Caco-2 (cell line): ENCODE measurements at places on chromosomes 6 and 20. TPM values are rescaled to one million over a fixed set of nuclear protein-coding genes. Genes with fewer than 3 reads are reported as not detected.

DNA sequence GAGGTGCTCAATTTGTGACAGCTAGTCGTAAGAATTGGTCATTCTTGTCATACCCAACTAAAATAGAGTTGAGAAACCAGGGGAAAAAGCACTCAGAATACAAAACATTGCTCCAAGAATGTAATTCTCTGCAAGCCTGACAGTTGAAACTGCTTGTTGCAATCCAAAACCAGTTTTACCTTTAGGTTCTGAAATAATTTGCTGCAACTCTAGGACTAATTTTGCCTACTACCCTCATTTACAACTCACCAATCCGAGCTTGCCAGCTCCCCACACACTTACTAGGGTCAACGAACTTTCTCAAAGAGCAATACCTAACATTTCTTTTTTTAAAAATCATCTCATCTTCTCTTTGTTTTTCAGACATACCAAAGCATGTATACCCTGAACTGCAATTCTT is 29.7 kb downstream of the LIN28B start:
- no peak for DNase-seq

SPTLC3 gene
- 31.5 and 34.7 TPM in 2 replicates for total RNA-seq

PDYN gene
- total RNA-seq = not detected in 2 replicates

POM121L2 gene
- not detected in 2 replicates for total RNA-seq

C2 gene
- 4.8 and 4.9 TPM in 2 replicates for total RNA-seq

DNA sequence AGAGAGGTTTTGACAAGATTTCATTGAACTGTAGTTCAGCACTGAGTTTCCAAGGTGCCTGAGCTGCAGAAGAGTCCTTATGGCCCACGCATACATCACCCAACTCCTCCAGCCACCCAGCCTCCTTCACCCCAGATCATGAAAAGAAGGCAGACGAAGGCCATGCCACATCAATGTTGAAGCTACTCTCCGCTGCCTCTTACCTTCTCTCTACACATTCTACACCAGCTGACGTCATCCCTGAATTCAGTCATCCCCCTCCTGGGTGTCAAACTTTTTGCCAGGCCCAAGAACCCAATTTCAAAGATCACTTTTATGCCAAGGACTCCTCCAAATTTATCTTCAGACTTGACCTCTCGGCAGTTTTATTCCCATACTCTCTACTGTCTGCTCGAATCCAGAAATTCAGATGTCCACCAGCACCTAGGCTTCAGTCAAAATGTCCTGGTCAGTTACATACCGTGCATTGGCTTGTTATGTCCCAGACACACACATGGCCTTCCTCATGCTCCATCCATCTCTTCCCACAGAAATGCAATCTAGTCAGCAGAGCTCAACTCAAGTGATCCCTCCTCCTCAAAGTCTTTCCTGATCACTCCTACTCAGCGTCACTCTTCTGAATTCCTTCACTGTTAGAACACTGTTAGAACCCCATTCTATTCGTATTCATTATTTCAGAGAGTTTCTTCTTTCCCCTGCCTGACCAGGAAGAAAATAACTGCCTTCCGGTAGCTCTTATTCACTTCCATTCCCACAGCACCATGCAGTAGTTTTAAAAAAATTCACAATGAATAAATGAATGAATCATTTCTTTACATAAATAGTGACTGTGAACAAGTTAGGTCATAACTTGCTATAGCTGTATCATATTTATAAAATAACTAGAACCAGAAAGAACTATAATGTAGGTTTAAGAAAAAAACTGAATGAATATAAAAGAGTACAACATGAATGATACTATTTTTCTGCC is 11.5 kb downstream of the ATXN1 start:
- DNase-seq = no peak

- DNase-seq = no peak
These were observed 128.9 kb upstream of the BEND3 start for GRCh38 chr6:107244082-107244741.

ZNF334 gene
- total RNA-seq = not detected in 2 replicates

GRCh38 chr20:50745634-50746137 is 14.3 kb downstream of the PARD6B start:
- no peak for DNase-seq

- DNase-seq = no peak
These were observed 140.3 kb downstream of the SMOC2 start for GRCh38 chr6:168581236-168581635.

RIPPLY2 gene
- not detected in 2 replicates for total RNA-seq

MAN1A1 gene
- 28.7 and 28.9 TPM in 2 replicates for total RNA-seq

PBOV1 gene
- not detected in 2 replicates for total RNA-seq

- no peak for DNase-seq
These were observed 106.8 kb downstream of the GJA10 start for GRCh38 chr6:90000864-90001731.

DNA sequence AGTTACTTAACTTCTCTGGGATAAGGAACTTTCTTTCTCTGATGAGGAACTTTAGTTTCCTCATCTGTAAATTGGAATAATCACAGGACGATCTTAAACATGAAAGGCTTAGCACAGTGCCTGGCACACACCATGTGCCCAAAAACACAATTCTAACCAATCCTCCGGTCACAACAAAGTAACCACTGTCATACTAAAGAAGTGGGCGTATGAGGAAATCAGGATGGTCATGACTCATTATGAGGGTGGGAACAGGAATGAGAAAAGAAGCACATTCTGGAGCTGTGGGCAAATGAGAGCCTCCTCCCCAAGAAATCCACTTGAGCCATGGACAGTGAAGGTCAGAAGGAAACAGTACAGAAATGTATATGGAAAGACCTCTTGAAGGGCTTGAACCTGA is 82.9 kb downstream of the LRFN2 start:
- no peak for DNase-seq

GRCh38 chr6:34657037-34657306 is 39.6 kb downstream of the ILRUN start:
- no peak for DNase-seq

ADAM33 gene
- 0.12 and 0.23 TPM in 2 replicates for total RNA-seq

- no peak for DNase-seq
These were observed 12.1 kb downstream of the TRAPPC3L start for GRCh38 chr6:116533233-116533957.

DNA sequence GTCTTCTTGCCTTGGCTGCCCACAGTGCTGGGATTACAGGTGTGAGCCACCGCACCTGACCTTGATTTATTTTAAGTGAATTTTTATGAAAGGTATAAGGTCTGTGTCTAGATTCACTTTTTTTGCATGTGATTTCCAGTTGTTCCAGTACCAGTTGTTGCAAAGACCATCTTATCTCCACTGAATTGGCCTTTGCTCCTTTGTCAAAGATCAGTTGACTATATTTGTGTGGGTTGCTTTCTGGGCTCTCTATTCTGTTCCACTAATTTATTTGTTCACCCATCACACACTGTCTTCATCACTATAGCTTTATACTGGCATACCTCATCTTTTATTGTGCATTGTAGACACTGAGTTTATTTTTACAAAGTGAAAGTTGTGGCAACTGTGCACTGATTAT is 56.3 kb downstream of the ANKS1A start:
- no peak for DNase-seq

DNA sequence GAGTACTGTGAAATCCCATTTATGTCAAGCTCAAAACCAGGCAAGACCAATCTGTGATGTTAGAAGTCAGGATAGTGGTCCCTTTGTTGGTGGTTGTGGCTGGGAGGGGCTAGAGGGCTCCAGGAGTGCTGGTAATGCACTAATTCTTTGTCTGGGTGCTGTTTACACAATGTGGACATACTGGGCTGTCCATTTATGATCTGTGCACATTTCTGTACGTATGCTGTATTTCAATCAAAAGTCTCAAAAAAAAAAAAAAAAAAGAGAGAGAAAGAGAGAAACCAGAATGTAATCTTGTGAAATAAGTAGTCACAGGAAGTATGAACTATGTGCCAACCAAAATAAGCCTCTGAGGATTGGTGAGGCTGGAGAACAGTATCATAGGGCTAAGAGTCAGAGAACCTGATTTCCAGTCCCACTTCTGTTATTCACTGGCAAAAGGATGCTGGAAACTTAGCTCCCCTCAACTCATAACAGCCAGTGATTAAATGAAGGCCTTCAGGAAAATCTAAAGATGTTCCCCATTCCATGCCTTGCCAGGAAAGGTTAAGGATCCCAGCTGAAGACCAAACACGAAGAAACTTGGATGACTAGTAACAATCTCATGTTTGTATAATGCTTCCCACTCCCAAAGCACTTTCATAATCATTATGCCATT is 19.6 kb upstream of the TRAM2 start:
- DNase-seq = no peak

RRAGD gene
- 5.9 and 8.0 TPM in 2 replicates for total RNA-seq

GRCh38 chr6:161829291-161829729 is 555.4 kb upstream of the AGPAT4 start:
- DNase-seq = no peak

FOXC1 gene
- total RNA-seq = 6.8 and 7.1 TPM in 2 replicates

DNA sequence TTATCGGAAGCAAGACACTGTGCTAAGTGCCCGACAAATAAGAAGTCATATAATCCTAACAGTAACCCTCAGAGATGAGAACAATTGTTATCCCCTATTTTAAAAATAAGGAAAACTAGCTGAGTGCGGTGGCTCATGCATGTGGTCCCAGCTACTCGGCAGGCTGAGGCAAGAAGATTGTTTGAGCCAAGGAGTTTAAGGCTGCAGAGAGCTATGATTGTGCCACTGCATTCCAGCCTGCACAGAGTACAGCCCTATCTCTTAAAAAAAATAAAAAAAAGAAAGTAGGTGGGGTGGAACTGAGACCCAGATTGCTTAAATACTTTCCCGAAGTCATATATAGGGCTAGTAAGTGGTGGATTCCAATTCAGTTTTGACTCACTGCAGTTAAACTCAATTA is 84.7 kb downstream of the UST start:
- DNase-seq = no peak

GRCh38 chr6:52664991-52665686 is 5.8 kb upstream of the TMEM14A start:
- DNase-seq = no peak

DNA sequence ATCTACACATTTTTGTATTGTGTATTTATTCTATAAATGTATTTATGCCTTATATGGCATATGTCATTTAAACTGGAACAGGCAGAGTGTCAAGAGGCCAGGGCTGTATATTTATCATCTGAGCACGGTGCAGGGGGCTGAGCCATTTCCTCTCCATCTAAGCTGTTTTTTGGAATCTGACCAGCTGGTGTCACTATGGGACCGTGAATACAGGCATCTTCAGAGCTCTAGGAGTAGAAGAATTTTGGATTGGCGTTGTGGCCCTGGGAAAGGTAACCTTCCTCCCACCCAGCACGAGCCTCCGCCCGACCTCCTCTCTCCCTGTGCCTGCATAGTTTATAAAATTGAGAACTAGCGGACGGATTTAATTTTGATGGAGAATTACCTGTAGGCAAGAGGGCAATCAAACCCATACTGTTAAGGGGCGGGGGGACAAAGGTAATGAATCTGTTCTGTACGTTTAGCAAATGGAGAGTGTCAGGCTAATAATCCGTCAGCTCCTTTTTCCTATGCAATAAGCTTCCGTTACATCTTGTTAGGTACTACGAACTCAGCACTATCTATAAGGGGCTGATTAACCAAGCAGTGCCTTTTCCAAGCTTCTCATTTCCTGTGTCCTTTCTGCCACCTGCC is 29.0 kb upstream of the EEF1E1 start:
- peak; percentile 73 for DNase-seq

DNA sequence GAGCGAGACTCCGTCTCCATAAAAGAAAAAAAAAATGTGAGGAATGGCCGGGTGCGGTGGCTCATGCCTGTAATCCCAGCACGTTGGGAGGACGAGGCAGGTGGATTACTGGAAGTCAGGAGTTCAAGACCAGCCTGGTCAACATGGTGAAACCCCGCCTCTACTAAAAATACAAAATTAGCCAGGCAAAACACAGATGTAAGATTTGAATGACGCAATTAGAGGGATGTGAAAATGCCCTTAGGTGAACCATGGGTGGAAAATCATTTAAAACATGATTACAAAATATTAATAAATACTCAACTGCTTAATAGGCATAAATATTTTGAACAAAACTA is 20.9 kb downstream of the COL9A3 start:
- no peak for DNase-seq

GRCh38 chr6:20279051-20279450 is 66.8 kb upstream of the MBOAT1 start:
- DNase-seq = no peak

DNA sequence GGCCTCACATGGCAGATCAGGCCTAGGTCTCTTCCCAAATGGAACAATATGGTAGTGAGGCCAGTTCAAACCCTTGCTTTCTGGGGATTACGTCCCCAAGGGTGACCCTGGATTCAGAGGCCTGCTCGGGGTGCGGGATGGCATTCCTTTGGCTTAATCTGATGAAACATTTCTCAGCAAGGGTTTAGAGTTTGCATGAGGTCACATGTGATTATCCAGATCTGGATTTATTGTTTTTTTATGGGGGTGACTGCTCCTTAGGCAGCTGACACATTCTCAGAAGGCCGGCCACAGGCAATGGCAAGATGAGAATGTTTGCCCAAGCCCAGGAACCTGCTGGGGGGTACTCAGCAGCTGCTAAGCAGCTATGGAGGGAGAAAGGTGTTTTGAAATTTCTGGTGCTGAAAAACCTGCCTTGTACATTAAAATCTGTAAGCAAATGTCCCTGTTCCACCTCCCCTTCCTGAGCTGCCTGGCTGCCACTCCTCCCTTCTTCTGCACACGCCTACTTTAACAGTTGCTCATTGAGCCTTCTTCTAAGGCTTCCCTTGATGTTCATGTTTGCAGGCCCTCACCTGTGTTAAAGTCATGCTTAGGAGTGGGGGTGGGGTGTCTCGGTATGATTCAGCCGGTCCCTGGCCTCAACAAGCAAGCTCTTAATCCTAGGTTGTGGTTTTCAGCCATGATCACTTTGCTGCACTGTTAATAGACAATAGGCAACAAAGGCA is 37.9 kb upstream of the FUCA2 start:
- DNase-seq = no peak

GRCh38 chr6:139308936-139309603 is 17.3 kb upstream of the TXLNB start:
- peak; percentile 71 for DNase-seq

DNA sequence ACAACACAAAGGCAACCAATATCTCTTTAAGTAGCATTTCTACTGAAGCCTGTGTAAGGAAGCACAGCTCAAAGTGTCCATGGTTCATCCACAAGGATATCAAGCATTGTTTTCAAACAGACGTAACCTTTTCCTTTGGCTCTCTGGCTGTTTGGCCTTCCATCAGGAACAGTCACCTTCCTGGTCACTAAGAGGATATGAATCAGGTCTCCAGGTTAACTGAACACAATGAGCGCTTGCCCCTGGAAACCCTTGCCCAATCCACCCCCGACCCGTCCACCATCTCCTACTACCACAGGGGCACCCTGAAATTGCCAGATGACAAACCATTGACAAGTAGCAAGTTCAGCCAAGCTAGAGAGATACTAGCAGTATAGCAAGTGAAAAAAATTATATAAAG is 114.4 kb upstream of the COL21A1 start:
- no peak for DNase-seq

- no peak for DNase-seq
These were observed 61.8 kb downstream of the RSPH3 start for GRCh38 chr6:158938220-158938619.
